Iris pigment epithelial cell (primary cell): ENCODE measurements at places on chromosomes 2 and 18.

- peak; percentile 3 for DNase-seq
Observed at GRCh38 chr18:60910534-60910933, 422.7 kb upstream of the CDH20 start.

GRCh38 chr2:173708806-173709205, 256.4 kb downstream of the SP3 start:
- no peak for DNase-seq

DNA sequence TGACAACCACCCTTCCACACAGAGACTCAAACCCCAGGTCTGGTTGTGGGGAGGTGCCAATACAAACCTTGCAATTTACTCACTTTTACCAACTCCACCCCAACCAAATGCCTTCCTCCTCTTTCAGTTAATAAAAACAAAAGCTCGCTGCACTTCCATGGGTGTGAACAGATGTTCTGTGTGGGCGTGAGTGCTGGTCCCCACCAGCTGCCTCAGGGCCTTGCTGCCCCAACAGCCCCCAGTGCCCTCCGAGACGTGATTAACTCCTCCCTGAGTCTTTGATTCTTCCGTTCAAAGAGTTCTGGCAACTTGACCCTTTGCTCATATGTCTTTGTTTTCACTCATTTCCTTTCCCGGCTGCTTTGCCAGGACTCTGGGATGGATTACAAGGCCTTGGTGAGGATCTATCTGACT, 258.9 kb upstream of the CXCR4 start:
- DNase-seq: peak; percentile 8

- DNase-seq: no peak
Observed at GRCh38 chr2:42844366-42844765, 52.0 kb upstream of the HAAO start.

GRCh38 chr18:36661999-36662398, 166.8 kb downstream of the TPGS2 start:
- no peak for DNase-seq

GRCh38 chr2:110677080-110677479, 783 bp downstream of the BUB1 start:
- no peak for DNase-seq

DNA sequence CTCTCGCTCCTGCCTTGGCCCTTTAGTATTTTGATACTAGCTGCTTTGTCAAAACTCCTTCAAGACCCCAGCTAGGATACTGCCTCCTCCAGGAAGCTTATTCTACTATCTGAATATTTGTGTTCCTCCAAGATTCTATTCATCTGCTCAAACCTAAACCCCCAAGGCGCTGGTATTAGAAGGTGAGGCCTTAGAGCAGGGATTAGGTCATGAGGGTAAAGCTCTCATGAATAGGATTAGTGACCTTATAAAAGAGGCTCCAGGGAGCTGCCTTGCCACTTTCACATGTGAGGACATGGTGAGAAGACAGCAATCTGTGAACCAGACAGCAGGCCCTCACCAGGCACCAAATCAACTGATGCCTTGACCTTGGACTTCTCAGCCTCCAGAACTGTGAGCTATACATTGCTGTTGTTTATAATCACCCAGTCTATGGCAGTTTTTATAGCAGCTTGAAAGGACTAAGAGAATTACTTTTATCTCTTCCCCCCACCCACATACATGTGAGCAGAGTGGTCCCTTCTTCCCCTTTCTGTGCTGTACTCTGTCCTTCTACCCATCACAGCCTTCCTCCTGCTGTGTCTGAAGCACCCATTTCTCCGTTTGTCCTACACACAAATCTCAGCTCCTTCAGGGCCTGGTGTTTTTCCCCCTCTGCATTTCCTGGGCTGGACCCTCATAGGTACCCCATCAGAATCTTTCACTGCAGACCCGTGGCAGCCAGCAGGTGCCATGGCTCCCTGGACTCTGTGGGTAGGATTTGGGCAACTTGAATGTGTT, 54.5 kb downstream of the HS1BP3 start:
- DNase-seq: no peak

DNA sequence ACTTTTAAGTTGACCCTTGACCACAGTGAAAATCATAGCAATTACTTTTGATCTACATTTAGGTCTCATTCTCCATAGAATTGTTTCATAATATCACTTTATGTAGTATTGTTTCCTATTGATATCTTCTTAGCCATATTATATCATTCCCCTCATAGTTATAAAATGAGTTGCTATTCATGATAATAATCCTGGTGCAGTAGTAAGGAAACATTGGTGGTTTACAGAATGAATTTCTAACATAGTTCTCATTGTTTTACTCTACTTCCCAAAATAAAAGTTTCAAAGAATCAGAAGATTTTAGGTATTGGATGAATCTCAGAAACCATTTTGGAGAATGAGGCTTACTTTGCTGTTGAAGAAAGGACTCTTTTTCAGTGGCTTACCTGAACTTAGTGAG, 246.0 kb downstream of the PARD3B start:
- DNase-seq: peak; percentile 12

DNA sequence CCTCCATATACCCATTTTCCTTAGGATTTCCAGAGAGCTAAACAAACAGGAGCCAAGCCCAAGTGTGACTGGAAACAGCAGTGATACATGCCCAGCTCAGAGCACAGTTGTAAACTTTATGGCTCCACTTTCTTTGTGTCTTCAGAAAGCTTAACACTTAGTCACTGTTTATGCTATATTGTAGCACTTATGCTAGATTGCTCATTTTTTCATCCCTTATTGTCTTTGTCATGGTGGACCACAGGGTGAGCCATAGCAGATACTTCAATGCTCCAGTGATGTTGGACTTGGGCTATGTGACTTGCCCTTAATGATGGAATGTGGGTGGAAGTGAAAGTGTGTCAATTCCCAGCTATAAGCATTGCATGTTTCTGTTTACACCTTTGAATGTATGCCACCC, 401.6 kb downstream of the METTL4 start:
- DNase-seq: no peak

DNA sequence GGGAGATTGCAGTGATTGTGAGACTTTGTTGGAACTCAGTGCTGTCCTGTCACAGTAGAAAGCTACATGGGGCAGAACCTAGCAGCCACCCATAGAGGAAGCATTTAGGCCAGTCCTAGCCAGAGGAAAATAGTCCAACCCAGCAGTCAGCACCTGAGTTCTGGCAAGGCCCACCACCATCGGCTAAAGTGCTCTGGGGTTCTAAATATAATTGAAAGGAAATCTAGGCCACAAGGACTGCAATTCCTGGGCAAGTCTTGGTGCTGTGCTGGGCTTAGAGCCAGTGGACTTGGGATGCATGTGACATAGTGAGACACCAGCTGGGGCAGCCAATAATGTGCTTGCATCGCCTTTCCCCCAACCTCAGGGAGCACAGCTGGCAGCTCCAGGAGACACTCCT, 28.9 kb upstream of the ACTR2 start:
- no peak for DNase-seq

- DNase-seq: no peak
Observed at GRCh38 chr2:170148161-170148560, 29.8 kb upstream of the MYO3B start.

DNA sequence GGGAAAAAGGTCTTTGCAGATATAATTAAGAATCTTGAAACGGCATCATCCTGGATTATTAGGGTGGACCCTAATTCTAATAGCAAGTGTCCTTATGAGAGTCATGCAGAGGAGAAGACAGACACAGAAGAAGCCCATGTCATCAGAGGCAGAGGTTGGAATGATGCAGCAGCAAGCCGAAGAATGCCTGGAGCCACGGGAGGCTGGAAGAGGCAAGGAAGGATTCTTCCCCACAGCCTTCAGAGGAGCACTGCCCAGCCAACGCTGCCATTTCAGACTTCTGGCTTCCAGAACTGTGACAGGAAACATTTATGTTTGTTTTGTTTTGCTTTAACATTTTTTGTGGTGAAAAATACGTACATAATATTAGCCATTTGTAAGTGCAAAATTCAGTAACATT, 72.3 kb downstream of the MCFD2 start:
- no peak for DNase-seq

DNA sequence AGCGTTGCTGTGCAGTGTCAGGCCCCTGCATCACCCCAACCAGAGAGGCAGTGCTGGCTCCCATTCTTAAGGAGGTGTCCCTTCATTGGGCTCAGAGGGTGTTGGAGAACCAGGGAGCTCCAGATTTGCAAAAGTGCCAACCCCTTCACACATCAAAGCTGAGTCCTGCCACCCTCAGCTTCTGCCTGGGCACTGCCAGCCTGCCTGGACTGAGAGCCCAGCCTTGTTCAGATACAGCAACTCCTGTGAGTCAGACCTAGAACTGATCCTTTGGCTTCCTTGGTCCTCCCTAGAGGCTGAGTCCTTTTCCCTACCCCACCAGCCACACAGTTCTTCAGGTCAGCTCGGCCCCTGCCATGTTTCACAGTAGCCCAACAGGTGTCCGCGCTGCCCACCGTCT, 424.9 kb upstream of the MYT1L start:
- DNase-seq: no peak

- no peak for DNase-seq
Observed at GRCh38 chr2:178787155-178787554, 20.1 kb downstream of the TTN start.

DNA sequence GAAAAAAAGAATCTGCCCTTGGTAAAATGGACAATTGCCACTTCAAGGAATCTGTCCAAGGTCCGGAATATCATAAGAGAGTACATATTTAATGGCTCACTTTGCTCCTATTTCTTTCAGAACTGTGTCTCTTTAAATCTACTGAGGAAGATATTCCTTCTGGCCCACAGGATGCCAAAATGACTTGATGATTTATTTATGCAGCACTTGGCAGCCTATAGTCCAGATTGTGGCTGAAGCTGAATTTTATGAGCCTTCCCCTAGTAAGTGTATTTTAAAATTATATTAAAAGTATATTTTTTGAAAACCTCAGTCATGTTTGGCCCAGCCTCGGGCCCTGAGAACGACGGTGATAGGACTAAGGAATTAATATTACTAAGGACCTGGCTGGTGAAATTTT, 465.1 kb upstream of the HNRNPA3 start:
- no peak for DNase-seq

DNA sequence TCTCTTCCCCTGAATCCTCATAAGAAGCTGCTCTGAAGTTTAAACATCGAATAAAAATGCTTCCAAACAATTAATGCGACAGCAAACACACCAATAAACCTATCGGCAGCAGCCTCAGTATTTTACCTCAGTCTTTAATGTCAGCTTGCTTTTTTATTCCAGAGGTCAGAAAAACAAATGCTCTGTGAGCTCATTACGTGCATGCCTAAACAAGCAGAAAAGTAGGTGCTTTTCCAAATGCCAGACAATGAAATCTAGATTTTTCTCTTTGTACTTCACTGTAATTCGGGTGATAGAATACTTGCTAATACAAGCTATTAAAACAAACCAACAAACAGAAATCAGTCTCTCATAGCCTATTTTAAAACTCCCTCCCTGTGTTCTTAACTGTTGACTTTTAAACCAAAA, 381.5 kb downstream of the NRXN1 start:
- no peak for DNase-seq

- no peak for DNase-seq
Observed at GRCh38 chr18:58407649-58408407, 221.1 kb downstream of the ALPK2 start.

DNA sequence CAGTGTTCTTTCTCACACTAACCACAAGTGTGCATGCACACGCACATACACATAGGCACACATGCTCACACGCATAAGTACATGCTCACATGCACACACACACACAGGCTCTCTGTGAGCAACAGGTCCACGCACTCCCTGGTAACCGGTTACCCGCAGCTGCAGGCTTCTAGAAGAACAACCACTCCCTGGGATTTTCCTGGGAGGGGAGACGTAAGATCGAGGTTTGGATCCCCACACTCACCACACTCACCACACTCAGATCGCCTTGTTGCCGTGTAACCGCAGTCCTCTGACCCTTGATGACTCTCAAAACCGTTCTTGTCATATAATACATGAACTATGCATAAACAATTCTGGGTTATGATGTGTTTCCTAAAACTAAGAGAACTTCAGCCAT, 42.2 kb downstream of the TTC32 start:
- DNase-seq: no peak

- DNase-seq: peak; percentile 85
Observed at GRCh38 chr18:56815926-56816325, 164.8 kb downstream of the WDR7 start.

GRCh38 chr18:29321561-29321960, 1144.6 kb upstream of the CDH2 start:
- peak; percentile 6 for DNase-seq

DNA sequence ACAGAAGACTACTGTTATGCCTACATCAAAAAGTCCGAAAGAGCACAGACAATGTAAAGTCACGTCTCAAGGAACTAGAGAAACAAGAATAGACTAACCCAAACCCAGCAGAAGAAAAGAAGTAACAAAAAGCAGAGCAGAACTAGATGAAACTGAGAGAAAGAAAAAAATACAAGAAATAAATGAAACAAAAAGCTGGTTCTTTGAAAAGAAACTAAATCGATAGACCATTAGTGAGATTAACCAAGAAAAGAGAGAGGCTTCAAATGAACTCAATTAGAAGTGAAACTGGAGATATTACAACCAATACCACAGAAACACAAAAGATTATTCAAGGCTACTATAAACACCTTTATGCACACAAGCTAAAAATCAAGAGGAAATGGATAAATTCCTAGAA, 271.8 kb downstream of the MBD2 start:
- DNase-seq: no peak

GRCh38 chr2:148302526-148302925, 281.6 kb downstream of the MBD5 start:
- no peak for DNase-seq

GRCh38 chr2:128596396-128597120, 277.9 kb upstream of the HS6ST1 start:
- DNase-seq: no peak

DNA sequence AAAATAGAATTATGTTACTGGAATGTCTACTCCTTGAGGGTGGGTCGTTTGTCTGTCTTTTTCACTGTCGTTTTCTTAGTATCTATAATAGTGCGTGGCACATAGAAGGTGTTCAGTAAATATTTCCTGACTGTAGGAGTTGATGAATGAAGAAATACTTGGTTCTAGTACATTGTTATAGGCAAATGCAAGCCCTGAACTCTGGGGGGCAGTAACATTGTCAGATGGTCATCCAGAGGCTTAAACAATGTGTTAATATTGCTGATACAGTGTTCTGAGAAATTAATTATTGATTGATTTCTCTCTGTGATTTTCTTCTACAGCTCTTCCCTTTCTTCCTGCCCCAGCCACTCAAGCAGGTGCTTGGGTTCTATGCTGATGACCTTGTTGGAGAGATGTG, 24.4 kb upstream of the THOC1 start:
- peak; percentile 30 for DNase-seq
